Stimulated activated CD8-positive, alpha-beta memory T cell treated with anti-CD3 and anti-CD28 coated beads, Interleukin-4, amount 100 ng/mL, for 1 hour (primary cell): ENCODE measurements at places on chromosomes 2 and 18.

- DNase-seq = no peak
Measured at GRCh38 chr2:69561101-69561500, 82.4 kb downstream of the AAK1 start.

DNA sequence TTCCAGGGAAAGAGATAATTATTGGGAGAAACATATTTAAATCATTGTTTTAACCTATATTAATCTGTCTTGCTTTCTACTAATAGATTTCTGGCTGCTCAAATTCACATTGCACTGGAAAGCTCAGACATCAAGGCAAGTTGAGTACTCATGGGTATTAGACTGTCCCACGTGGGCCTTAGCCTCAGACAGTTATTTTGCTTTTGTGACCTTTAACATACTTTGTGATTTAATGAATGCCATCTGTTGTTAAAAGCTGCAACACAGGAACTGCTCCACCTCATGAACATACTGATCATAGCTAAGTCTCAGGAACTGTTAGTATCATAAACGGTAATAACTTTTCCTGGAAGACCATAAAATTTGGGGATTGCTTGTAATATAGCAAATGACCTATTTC lies 2.7 kb upstream of the LCT start:
- no peak for DNase-seq

- no peak for DNase-seq
Measured at GRCh38 chr2:208363485-208363884, 43.1 kb upstream of the PTH2R start.

DNA sequence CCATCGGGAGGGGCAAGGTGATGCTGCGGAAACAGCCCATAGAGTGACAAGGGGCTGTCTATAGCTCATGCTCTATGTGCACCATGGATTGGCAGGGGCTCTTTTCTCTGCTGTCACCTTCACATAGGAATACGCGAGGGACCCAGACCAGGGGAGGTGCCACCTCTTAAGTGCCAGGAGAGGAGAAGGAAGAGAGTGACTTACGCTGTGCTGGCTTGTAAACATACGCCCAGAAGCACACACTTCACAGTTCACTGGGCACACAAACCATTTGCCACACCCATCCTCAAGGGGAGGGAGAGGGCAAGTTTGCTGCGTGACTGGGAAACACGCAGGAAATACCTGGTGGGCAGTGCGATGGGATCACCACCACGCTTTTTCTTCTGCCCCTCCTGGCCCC lies 65.1 kb upstream of the GPR45 start:
- no peak for DNase-seq

DNA sequence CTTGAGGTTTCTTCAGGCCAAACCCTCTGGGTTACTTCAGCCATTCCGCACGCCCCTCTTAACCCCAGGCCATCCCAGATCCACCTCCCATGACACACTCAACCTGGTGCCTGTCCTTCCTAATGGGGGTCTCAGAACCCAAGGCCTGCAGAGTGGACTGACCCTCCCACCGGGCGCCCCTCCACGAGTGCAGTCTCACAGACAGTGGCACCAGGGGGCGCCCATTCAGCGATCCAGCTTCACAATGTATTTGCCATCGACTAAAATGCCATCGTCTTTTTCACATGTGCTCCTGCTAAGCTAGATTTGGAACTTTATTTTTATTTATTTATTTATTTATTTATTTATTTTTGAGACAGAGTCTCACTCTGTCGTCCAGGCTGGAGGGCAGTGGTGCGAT lies 38.5 kb downstream of the INPP5D start:
- no peak for DNase-seq

DNA sequence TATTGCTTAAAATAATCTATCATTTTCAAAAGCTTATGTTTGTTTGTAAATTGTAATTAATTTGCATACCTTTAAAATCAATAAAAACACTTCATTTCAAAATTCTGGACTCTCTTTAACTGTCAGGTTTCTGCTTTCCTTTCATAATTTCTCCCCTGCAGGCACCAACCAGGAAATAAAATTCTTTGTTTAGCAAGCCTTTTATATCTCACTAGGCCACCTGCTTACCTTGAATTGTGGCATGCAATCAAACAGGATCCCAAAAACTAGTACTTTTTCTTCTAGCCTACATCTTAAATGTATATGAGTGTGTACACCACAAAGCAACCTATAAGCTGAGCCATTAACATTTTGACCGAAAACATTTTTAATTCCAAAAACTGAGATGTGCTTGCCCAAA lies 233.1 kb downstream of the NR4A2 start:
- no peak for DNase-seq

- DNase-seq = no peak
Measured at GRCh38 chr2:44480068-44480467, 118.3 kb downstream of the CAMKMT start.

DNA sequence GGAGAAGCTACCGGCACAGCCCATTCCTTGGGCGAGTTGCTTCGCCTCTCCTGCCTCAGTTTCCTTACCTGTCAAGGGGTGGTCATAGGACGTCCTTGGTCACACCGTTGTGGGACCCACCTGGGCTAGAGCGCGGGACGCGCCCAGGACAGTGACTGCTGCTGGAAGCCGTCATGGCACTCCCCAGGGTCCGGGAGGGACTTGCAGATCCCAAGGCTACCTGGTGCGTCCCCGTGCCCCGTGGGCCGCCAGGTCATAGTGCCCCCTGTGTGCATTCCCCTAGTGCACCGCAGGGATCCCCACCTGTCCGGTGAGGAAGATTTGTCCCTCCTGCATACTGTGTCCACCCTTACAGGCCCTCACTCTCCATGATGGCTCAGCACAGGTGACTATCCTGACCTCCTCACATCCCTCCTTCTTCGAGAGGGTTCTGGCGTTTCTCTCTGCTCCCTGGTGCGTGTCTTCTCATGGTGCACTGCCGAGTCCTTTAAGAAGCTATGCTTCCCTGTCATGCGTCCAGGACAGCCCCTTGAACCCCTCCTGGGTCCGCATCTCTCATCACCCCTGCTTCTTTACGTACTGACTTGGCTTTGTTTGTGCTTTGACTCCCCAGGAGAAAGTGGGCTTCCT lies 886 bp upstream of the STK25 start:
- DNase-seq = peak; percentile 4
